Karpas-422 (cell line): ENCODE measurements at places on chromosomes 6 and 20. TPM values are rescaled to one million over a fixed set of nuclear protein-coding genes. Genes with fewer than 3 reads are reported as not detected.

Gene C6orf58
- not detected in 2 replicates for total RNA-seq

Gene DLK2
- total RNA-seq: 1.5 and 3.1 TPM in 2 replicates

Gene MYO6
- 1.3 and 2.0 TPM in 2 replicates for total RNA-seq

Gene FYN
- total RNA-seq: 249 and 311 TPM in 2 replicates

Gene CALHM5
- total RNA-seq: not detected in 2 replicates

Gene HAO1
- not detected in 2 replicates for total RNA-seq

Gene GJA10
- 1.3 and 2.3 TPM in 2 replicates for total RNA-seq

Gene PBOV1
- not detected in 2 replicates for total RNA-seq

Gene SS18L1
- total RNA-seq: 12.3 and 13.1 TPM in 2 replicates

Gene TMEM181
- total RNA-seq: 10.8 and 15.4 TPM in 2 replicates
